ENCODE measurements at places on chromosomes 2 and 18.

DNA sequence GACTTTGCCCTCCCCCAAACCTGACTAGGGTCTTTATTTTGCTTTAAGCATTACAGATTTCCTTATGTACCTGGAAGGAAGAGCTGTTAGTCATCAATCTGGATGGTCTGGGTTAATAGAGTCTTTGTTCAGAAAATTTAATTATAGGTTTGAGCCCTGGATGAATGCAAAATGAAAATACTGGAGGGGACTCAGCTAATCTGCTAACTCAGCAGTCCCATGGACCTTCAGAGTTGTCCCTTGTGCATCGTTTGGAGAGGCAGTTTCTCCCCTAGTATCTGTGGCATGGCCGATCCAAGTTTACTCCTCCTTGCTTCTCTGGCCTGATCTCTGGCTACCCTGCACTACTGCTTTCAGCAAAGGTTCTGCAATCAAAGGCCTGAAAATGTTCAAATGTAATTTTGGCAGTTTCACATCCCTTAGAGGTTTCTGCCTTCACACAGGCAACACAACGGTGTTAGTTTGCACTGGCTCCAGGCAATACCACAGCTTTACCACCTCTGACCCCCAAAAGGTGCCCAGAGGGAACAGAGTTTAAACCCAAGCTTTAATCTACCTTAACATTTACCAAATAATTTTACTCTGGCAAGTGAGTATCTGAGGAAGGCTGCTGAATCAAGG, 134.3 kb downstream of the THADA start:
- no peak overlapping the region for H3K4me3 ChIP-seq
- H3K27ac ChIP-seq, result no peak overlapping the region
- H3K27me3 ChIP-seq, result no peaks in the 10 kb centered on the region

GRCh38 chr18:65221736-65222135, 529.1 kb upstream of the CDH7 start:
- no peaks in the 10 kb centered on the region for H3K27me3 ChIP-seq
- no peak for DNase-seq
- H3K36me3 ChIP-seq, result no peaks in the 10 kb centered on the region
- no peaks in the 10 kb centered on the region for H3K4me1 ChIP-seq

DNA sequence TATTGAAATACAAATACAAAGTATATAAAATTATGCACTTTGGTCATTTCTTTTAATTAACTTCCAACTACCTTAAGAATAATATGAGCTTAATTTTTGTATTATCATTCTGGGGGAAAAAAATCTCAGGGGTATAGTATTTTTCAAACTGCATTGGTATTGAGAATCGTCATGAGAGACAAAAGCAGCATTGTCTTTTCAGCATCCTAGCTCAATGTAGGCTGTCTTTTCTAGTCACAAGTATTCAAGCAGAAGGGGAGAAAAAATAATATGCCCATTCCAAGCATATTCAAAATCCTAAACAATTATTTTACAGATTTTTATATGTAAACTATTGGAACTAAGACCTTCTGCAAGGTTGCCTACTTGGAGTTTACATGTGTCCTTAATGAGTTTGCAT, 693.3 kb downstream of the LRP1B start:
- no peak for DNase-seq
- H3K36me3 ChIP-seq, result no peaks in the 10 kb centered on the region
- H3K27me3 ChIP-seq, result no peaks in the 10 kb centered on the region
- no peak overlapping the region for H3K4me3 ChIP-seq
- H3K27ac ChIP-seq, result no peak overlapping the region

GRCh38 chr2:181902625-181903024, 11.1 kb downstream of the ITPRID2 start:
- H3K4me1 ChIP-seq, result peaks cover 8% of the 10 kb centered on the region
- no peaks in the 10 kb centered on the region for H3K27me3 ChIP-seq
- H3K4me3 ChIP-seq, result no peak overlapping the region
- H3K27ac ChIP-seq, result no peak overlapping the region

- H3K4me1 ChIP-seq, result peaks cover 39% of the 10 kb centered on the region
- peaks cover 36% of the 10 kb centered on the region for H3K36me3 ChIP-seq
- no peak overlapping the region for H3K4me3 ChIP-seq
- H3K27me3 ChIP-seq, result peaks cover 80% of the 10 kb centered on the region
- DNase-seq, result no peak
- H3K27ac ChIP-seq, result no peak overlapping the region
Observed at GRCh38 chr2:174339561-174340399, 5.0 kb downstream of the SP9 start.

DNA sequence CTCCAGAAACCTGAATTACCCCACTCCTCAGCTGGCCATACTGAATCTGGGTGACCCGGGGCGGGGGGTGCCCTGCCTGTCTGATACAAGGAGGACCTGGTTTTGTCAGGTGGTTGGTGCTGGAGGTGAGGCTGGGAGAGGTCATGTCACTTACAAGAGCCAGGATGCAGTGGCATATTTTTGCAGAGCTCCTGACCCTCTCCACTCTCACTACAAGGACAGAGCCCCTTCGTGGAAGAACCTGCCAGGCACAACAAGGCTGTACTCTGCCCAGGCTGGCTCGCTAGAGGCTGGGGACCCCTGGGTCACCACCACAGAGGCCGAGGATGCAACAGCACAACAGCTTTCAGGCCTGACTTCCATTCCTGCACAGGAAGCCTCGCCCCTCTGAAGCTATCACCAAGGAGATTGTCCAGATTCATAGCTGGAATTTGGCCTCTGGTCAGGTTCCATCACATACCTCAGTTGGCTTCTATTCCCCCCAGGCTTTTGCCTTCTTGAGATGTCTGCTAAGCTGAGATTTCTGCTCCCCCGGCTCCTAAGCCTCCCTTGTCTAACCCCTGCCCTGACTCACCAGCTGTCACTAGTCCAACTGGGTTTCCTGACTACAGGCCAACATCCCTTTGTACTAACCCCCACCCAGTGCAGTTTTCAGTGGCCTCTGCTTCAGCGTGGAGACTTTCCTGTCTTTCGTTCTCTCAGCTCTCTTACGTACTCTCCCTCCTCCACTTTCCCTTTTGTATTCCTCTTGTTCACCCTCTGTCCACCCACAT, 132.5 kb upstream of the EPAS1 start:
- H3K27me3 ChIP-seq, result no peaks in the 10 kb centered on the region
- DNase-seq, result no peak
- H3K36me3 ChIP-seq, result peaks cover 4% of the 10 kb centered on the region
- H3K4me3 ChIP-seq, result no peak overlapping the region

- H3K4me1 ChIP-seq, result no peaks in the 10 kb centered on the region
- no peak overlapping the region for H3K27ac ChIP-seq
- H3K36me3 ChIP-seq, result no peaks in the 10 kb centered on the region
- H3K4me3 ChIP-seq, result no peak overlapping the region
Observed at GRCh38 chr2:67503066-67503795, 106.1 kb downstream of the ETAA1 start.

DNA sequence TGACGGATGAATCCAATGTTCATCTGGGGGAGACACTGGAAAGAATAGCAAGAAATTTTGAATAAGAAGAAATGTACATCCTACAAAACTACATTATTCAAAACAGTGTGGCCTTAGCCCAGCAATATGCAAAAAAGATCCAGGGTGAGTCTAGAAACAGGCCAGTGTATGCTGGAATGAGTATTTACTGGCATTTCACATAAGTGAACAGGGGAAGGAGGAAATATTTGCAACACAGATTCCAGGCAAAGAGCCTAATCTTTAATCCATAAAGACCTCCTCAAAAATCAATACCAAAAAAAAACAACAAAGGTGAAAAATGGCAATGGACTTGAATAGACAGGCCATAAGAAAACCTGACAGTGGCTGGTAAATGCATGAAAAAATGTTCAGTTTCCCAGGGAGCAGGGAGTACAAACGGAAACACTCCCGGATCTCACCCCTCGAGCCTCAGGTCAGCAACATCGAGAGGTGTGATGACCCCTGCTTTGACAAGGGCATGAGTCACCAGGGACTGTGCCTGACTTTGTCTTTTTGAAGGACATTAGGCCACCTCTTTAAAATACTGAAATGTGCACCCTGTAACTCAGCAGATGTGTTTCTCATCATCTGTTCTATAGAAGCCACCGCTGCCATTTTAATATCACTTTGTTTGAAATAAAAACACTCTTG, 12.7 kb upstream of the GPC1 start:
- H3K4me3 ChIP-seq, result no peak overlapping the region
- H3K27me3 ChIP-seq, result peaks cover 28% of the 10 kb centered on the region
- no peaks in the 10 kb centered on the region for H3K36me3 ChIP-seq
- DNase-seq, result no peak
- no peak overlapping the region for H3K27ac ChIP-seq

DNA sequence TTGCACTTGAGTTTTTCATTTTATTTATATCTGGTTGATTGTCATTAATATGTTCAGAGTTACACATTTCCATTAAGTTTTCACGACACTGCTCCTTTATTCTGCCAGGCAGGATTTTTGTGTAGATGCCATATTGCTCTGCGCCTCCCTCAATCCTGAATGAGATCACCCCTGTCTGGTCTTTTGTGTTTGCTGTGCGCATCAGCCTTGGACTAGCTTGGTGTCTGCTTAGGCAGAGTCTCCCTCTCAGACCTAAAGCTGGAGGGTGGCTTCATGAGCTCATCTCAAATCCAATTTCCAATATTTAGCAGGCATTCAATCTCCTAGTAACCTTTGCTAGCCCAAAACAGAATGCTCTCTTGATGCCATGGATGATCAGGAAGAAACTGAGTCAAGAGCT, 137.4 kb downstream of the SMAD7 start:
- peak overlapping the region; percentile 100 for H3K27ac ChIP-seq
- no peak for DNase-seq
- H3K4me3 ChIP-seq, result peak overlapping the region; percentile 45
- H3K4me1 ChIP-seq, result peaks cover 50% of the 10 kb centered on the region

GRCh38 chr2:218024871-218025270, 22.1 kb upstream of the TNS1 start:
- H3K4me1 ChIP-seq, result no peaks in the 10 kb centered on the region
- DNase-seq, result no peak
- no peak overlapping the region for H3K4me3 ChIP-seq

GRCh38 chr18:76620321-76621170, 125.5 kb upstream of the ZNF516 start:
- no peak overlapping the region for H3K4me3 ChIP-seq
- H3K4me1 ChIP-seq, result no peaks in the 10 kb centered on the region
- peaks cover 65% of the 10 kb centered on the region for H3K27me3 ChIP-seq
- no peaks in the 10 kb centered on the region for H3K36me3 ChIP-seq
- no peak overlapping the region for H3K27ac ChIP-seq

GRCh38 chr18:36711813-36712444, 116.9 kb downstream of the TPGS2 start:
- no peaks in the 10 kb centered on the region for H3K36me3 ChIP-seq
- peaks cover 27% of the 10 kb centered on the region for H3K27me3 ChIP-seq
- H3K27ac ChIP-seq, result no peak overlapping the region
- no peak for DNase-seq

- DNase-seq, result no peak
- no peaks in the 10 kb centered on the region for H3K36me3 ChIP-seq
- no peaks in the 10 kb centered on the region for H3K4me1 ChIP-seq
- no peak overlapping the region for H3K4me3 ChIP-seq
Observed at GRCh38 chr2:183348492-183348891, 224.2 kb downstream of the NUP35 start.

DNA sequence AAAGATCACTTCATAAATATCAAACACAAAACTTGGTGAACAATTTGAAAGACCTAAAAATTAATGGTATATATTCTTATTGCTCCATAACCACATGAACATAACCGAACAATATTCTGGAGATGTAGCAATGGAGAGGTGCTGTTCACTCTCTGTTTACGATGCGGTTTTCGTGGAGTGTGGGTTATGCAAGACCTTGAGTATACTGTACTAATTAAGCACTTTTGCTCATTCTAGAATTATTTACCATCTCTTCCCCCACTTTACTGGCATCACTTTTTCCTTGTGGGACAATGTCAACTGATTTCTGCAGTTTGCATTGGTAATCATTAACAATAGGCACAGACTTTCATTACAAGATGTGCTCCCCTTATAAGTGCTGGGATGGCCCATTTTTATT, 97.6 kb downstream of the RAPH1 start:
- no peaks in the 10 kb centered on the region for H3K27me3 ChIP-seq
- no peak for DNase-seq
- peaks cover 2% of the 10 kb centered on the region for H3K36me3 ChIP-seq
- no peaks in the 10 kb centered on the region for H3K4me1 ChIP-seq
- no peak overlapping the region for H3K4me3 ChIP-seq

GRCh38 chr2:32627441-32627813, 423 bp upstream of the TTC27 start:
- peaks cover 22% of the 10 kb centered on the region for H3K36me3 ChIP-seq
- H3K27ac ChIP-seq, result peak overlapping the region; percentile 89
- no peaks in the 10 kb centered on the region for H3K27me3 ChIP-seq
- DNase-seq, result no peak
- peak overlapping the region; percentile 86 for H3K4me3 ChIP-seq

DNA sequence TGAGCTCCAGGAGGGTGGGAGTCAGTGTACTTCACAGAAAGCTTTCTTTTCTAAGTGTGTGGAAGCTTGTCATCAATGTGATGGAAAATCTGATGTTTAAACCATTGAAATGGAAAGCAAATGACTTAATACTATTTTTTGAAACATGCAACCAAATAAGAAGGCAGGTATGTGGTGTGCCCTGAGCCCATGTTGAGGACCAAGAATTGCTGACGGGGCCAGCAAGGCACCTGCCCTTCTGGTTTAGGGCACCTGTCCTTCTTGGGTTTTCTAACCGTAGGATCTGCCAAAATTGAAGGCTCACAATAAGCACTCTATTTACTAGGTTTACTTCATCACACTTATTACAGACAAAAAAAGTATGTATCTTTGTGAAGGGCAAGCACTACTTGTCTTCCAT, 537.7 kb downstream of the SOCS6 start:
- no peaks in the 10 kb centered on the region for H3K27me3 ChIP-seq
- H3K4me1 ChIP-seq, result no peaks in the 10 kb centered on the region
- H3K36me3 ChIP-seq, result no peaks in the 10 kb centered on the region
- H3K4me3 ChIP-seq, result no peak overlapping the region

GRCh38 chr2:18117592-18117991, 239.1 kb downstream of the KCNS3 start:
- no peaks in the 10 kb centered on the region for H3K27me3 ChIP-seq
- no peak overlapping the region for H3K27ac ChIP-seq
- H3K4me3 ChIP-seq, result no peak overlapping the region
- no peaks in the 10 kb centered on the region for H3K4me1 ChIP-seq

- no peak overlapping the region for H3K4me3 ChIP-seq
- H3K27ac ChIP-seq, result no peak overlapping the region
- H3K36me3 ChIP-seq, result no peaks in the 10 kb centered on the region
- H3K4me1 ChIP-seq, result no peaks in the 10 kb centered on the region
- DNase-seq, result no peak
Observed at GRCh38 chr2:19785447-19785846, 116.3 kb downstream of the TTC32 start.

GRCh38 chr2:7837237-7837760, 844.6 kb upstream of the ID2 start:
- no peaks in the 10 kb centered on the region for H3K36me3 ChIP-seq
- H3K27me3 ChIP-seq, result no peaks in the 10 kb centered on the region
- H3K4me1 ChIP-seq, result peaks cover 12% of the 10 kb centered on the region
- DNase-seq, result no peak
- no peak overlapping the region for H3K27ac ChIP-seq
